ENCODE measurements at places on chromosomes 2 and 18.
A peak's percentile ranks its signal among the peaks of the same experiment; 100 is the strongest.

- DNase-seq = no peak
Measured at GRCh38 chr2:70515938-70516337, 37.7 kb downstream of the TGFA start.

- DNase-seq = no peak
Measured at GRCh38 chr2:240839152-240840143, 19.4 kb upstream of the KIF1A start.

- DNase-seq = no peak
Measured at GRCh38 chr2:237479747-237480146, 7.3 kb upstream of the MLPH start.

- peak; percentile 58 for DNase-seq
Measured at GRCh38 chr2:9139491-9140443, 66.8 kb upstream of the ASAP2 start.

GRCh38 chr2:73218298-73218697 lies 4.3 kb downstream of the SMYD5 start:
- DNase-seq = no peak

DNA sequence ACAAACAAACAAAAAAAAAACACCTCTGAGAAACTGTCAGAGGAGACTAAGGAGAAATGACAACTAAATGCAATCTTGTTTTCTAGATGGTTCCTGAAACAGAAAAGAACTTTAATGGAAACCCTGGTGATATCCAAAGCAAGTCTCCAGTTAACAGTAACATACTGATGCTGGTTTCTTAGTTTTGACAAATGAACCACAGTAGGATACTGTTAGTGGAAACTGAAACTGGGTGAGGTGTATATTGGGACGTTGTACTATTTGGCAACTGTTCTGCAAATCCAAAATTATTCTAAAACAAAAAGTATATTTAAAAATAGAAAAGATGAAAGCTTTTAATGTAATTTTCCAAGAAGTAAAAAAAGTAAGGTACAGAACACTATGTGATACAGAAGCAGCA lies 11.4 kb downstream of the SESTD1 start:
- no peak for DNase-seq

GRCh38 chr2:143839456-143839855 lies 680.5 kb downstream of the ZEB2 start:
- no peak for DNase-seq

DNA sequence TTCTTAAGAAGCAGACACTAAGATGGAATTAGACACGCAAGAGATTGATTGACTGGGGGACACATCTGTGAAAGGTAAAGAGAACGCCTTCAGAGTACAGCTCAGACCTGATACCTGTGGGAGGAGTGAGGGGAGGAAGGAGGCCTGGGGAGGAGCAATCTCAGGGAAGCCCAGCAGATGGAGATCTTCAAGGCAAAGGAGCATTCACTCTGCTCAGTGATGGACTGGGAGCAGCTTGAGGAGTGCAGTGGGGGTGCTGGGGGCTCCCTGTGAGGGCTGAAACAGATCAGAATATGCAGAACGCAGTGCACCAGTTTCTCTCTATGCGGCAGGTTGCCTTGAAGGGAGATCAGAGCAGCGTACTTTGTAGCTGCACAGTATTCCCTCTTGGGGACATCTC lies 103.7 kb upstream of the ATP8B1 start:
- no peak for DNase-seq

GRCh38 chr2:45029215-45029614 lies 20.0 kb upstream of the SIX2 start:
- no peak for DNase-seq

DNA sequence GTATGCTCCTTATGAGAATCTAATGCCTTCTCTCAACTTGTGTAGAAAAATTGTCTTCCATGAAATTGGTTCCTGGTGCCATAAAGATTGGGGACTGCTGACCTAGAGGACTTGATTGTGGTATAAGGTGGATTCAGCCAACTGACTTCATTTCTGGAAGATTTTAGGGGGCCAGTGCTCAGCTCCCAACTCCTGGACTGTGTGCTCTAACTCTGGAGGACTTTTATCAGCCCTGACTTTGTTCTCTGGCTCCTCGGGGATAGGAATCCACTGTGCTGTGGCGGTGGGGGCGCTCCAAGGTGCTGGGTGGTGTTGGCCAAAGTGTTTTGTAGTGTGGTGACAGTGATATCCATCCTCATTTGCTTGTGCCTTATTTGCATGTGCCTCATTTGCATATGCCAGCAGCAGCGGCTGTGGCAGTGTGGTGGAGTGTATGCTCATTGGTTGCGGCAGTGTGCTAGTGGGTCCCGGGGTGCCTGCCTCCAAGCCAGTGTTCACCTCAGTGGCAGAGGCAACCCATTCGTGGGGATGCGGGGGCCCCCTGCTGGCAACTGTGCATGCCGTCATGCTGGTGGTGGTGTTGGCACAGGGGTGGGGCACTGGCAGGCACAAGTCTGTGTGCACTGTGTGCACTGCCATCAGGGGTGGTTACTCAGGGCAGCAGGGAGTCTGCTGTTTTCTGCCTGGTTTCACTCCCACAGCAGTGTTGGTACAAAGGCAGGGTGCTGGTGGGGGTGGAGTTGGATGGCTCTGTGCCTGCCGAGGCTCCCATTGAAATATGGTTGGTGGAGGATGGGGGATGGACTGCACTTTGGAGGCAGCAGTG lies 19.6 kb downstream of the EHBP1 start:
- DNase-seq = no peak

DNA sequence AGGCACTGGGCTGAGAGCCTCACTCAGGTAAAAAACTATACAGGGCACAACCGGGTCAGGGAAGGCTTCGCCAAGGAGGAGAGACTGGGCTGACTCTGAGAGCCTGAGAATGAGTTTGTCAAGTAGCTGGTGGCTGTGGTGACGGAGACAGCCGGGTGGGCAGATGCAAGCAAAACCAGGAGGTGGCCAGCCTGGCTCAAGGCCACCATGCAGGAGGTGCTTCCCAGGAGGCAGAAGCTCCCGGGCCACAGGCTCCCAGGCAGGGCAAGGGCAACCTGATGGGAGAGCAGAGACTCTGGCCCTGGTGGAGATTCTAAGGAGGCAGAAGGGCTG lies 2.9 kb upstream of the INHBB start:
- DNase-seq = no peak

GRCh38 chr18:25144820-25145219 lies 207.1 kb downstream of the ZNF521 start:
- DNase-seq = no peak
